Spinal cord (tissue), 10 donors: ENCODE measurements at places on chromosomes 3 and 15. TPM values are rescaled to one million over a fixed set of nuclear protein-coding genes. Genes with fewer than 3 reads are reported as not detected.

GRCh38 chr15:94259863-94260262 lies 28.5 kb downstream of the MCTP2 start:
- no peak for DNase-seq

GRCh38 chr3:114714237-114714636 lies 420.4 kb downstream of the TIGIT start:
- no peak for DNase-seq

GRCh38 chr15:47937834-47938233 lies 183.0 kb upstream of the SLC24A5 start:
- no peak for DNase-seq

DNA sequence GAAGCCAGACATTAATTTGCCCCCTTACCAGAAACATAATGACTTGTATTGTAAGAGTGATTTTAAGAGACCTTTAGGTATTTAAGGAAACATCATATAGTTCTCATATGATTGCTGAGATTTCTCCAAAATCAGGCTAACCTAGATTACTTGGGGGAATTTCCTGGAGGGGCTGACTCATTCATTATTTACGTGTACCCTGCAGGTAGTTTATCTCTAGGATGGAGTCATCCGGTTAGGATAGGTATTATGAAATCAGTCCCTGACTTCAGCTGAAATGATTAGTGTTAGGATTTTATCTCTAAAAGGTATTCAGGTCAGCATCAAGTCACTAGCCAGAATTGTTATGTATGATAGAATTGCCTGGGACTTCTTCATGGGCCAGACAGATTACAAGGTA lies 97.5 kb downstream of the TCF12 start:
- DNase-seq, result no peak

DNA sequence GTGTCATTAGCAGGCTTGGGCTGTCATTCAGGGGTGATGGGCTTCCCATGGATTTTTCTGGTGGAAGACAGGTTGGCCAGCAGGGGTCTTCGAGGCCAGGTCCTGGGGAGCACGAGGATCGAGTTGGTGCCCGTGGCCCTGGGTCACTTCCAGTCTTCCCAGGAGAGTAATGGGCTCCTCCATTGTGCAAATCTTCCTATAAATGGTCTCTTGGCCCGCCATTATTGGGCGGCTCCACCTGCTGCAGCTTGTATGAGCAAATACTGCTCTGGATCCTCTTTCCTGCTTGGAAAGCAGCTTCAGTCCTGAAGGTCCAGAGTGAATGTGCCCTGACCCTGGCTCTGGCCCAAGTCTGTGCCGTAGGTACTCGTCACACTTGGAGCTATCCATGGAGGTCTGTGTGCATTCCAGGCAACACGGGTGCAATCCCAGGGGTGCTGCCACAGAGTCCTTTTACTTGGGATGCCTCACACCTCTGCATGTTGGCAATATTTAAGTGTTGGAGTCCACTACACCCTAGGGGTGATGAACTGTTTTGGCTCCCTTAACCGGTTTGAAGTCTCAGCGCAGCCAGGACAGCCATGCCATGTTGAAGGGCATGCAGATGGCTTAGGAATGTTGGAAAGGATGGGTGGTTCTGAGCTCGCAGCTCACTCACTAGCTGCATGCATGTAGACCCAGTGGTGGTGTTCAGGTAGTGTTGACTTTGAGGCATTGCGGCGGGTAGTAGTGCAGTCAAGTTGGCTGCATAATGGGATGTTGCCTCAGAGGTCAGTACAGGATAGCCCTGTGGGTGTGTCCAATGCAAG lies 97.6 kb downstream of the SNRPN start:
- DNase-seq, result no peak

DNA sequence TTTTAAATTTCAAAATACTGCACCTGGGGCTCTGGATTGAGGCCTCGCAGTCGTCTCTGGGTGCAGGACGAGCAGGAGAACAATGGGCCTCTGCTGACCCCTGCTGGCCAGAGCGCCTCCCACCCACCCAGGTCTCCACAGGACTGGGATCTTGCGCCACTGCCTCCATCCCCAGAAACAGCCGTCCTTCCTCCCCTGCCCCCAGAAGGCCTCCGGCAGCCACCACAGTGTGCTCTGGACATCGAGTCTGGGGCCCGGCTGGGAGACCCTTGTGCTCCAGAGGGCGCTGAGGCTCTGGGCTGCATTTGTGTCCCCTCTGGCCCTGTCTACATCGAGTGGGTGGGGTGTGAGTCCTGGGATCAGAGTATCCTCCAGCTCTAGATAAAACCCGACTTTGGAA lies 6.7 kb upstream of the ACSBG1 start:
- peak; percentile 64 for DNase-seq

DNA sequence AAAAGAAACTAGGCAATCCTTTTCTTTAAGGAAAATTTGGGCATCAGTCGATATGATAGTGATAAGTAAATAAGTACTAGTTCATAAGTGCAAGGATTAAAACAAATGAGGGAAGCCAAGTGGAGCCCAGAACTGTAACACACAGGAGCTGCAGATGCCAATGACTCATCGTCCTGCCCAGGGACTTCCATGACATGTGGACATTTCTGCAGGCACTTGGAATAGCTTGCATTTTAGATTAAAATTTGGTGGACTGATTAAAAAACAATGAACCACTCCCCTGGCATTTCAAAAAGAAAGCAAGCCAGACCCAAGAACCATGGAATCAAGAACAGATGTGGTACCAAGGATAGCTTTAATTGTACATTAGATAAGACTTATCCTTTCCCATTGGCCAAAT lies 2.9 kb downstream of the SAMD7 start:
- no peak for DNase-seq

DNA sequence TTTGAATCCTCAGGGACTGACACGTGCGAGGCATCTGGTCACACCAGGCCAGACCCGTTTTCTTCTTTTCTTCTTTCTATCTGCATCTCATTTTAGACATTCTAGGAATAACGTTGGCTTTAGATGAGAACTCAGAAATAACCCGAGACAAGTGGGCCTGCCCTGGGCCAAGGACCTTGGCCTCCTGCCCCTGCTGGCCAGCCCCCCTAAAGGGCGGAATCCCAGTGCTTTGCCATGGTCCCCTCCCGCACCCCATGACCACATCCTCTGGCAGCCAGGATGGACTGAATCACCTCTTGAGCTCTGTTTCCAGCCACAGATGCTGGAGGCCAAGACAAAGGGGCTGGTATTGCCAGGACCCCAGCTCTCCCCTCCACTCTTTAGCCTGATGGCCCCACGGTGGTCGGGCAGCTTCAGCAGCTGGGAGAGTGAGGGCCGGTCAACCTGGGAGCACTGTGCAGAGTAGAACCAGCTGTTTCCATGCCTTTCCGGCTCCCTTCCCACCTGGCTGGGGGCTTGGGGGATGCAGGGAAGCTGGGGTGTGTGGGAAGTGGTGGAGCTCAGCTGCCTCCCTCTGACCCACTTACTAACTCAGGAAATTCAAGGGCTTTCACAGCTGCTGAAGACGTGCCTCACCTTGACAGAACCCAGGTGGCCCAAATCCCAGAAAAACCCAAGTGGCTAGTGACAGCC lies 190.9 kb downstream of the FAM43A start:
- no peak for DNase-seq

- no peak for DNase-seq
Observed at GRCh38 chr15:31359702-31360111, 33.1 kb downstream of the KLF13 start.

- DNase-seq, result no peak
Observed at GRCh38 chr15:69789648-69790393, 307.9 kb downstream of the TLE3 start.

- DNase-seq, result no peak
Observed at GRCh38 chr3:191484461-191484860, 23.5 kb downstream of the PYDC2 start.

DNA sequence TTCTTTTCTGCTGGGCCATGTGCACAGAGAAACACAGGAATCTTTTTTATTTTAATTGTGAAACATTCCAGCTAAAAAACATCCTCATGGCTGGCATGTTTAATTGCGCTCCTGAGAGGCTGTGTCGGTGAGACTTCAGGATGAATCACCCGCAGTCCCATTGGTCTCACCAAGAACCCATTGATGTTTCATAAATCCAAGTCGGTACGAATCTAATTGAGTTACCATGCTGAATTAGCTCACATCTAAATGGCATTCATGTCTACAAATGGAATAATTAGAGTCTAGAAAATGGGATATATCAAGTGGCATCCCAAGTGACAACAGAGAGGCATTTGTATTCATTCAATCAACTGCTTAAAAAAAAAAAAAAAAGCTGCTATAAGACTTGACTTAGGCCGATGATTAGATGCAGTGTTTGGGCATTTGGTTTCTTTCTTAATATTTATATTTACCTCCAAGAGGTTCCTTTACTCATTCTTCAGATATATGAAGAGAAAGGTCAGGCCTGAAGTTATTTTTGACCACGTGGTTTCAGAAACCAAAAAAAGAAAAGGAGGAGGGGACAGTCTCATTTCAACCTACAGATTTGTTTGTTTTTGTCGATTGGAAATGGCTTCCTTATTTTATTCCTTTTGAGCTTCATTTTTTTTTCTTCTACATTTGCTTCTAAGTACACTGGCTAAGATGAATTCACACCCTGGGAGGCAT lies 79.1 kb upstream of the FOXB1 start:
- DNase-seq, result no peak

DNA sequence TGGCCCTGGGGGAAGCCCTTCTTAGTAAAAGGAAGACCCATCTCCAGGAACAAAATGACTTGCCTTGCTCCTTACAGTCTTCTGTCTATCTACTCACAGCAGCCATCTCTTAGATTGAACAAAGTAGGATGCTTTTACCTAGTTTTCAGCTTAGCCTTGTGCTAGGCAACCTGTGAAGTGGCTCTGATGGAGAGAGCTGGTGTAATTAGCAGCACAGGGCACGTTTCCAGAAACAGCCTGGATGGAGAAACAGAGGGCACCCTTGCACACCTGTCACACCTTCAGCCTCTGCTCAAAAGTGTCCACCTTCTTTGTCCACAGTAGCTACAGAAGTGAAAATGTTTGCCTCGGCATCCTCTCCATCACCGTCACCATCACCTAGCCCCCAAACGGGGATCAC lies 292.9 kb downstream of the RORA start:
- no peak for DNase-seq

- no peak for DNase-seq
Observed at GRCh38 chr15:39588531-39589192, 7.8 kb downstream of the THBS1 start.

YEATS2 gene
- polyA plus RNA-seq, result 32.9 TPM

TMEM212 gene
- 0.41 TPM for polyA plus RNA-seq

IL20RB gene
- polyA plus RNA-seq, result 0.60 TPM

SIDT1 gene
- polyA plus RNA-seq, result 18.2 TPM

UNC13C gene
- 8.3 TPM for polyA plus RNA-seq

CLASP2 gene
- polyA plus RNA-seq, result 235 TPM

DPPA2 gene
- 0.23 TPM for polyA plus RNA-seq
